ENCODE measurements at places on chromosomes 7 and 10.

DNA sequence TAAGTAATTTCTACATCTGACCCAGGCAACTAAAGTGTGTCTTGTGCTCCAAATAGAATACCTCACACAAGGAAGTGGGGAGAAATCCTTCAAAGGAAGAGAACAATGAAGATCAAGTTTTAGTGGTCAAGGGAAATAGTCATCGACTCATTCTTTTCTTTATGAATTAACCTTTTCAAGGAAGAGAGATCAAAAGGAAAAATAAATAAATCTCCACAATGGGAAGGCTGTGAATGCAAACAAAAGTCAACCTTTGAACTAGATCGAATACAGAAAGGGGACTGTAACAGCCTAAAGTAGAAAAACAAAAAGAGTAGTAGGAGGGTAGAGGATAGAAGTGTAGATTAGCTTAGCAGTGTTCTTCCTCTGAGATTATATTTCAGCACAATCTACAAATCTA, 274.6 kb upstream of the COBL start:
- DNase-seq, result no peak

DNA sequence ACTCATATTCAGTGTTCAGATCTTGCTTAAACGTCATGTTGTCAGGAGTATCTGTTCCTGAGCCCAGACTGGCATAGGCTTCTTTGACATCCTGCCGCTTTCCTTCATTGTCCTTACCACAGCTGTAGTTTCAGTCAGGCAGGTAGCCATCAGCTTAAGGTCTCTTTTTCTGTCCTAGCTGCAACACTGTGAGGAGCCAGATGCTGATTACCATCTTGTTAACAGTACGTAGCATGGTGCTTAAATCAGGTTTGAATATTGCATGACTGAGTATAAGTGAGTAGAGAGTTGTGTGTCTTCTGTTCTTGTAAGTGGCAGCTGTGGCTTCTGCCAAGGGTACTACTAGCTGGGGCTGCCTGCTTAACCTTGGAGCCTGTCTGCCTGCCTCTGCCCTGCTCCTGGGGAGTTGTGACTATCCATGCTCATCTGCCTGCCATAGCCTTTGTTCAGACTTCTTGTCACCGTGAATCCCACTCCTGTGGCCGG, 92.6 kb downstream of the MAPK8 start:
- DNase-seq, result no peak

- no peak for DNase-seq
Observed at GRCh38 chr7:7521259-7521658, 14.4 kb downstream of the COL28A1 start.

DNA sequence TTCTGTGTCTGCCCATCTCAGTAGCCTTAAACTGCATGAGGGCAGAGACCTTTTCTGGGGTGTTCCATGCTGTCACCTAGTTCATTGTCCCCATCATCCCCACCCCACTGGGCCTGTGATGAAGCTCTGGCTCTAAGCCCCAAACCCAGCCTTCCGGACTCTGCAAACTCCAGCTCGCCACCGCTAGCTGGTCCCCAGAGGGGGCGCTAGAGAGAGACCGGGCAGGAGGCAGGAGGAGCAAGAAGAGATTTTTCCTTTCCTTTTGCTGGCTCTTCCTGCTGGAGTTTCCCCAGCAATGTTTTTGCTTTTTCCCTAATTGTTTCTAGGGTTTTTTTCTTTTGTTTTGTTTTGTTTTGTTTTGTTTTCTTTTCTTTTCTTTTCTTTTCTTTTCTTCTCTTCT, 234.4 kb downstream of the TEX36 start:
- DNase-seq, result peak; percentile 17

DNA sequence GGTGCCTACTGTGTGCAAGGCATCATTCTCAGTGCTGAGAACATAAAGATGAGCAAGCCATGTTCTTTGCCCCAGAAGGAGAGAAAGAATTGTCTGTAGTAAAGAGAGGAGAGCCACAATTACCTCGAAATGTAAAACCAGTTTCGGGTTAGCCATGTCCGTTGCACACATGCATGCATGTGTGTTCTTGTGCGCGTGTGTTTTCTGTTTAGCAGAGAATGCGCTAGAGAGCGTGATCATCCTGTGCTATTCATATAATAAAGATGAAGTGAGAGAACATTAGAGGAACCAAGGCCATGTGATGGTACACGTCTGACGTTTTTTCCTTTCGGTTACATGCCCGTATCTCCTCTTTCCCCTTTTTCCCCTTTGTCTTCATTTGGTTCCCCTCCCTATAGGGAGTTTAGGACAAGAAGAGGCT, 158.2 kb downstream of the CELF2 start:
- no peak for DNase-seq

DNA sequence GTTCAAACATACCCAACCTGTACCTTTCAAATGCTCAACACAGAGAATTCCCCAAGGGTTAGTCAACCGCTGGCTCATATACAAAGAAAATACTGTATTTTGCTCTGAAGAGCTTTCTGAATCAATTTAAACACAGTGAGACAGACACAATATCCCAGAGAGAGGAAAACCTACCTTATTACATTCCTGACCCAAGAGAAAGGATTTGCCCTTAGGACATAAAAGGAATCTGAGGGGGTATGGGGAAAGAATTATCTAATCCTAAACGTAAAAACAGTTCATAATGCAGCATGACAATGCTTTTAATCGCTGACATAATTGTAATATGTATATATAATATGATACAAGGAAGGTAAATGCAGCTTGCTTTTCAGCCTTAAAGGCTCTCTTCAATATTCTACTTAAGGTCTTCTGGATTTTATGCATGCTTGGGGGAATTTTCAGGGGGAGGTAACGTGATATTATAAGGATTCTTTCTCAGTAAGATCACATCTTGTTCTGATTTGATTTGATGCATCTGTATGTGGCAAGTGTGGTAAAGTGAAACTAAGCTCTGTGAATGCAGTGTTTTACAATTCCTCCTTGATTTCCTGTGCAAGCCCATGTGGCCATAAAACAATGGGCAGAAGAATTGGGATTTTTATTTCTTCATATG, 240.5 kb downstream of the GLI3 start:
- peak; percentile 73 for DNase-seq

GRCh38 chr10:125283191-125283835, 123.0 kb upstream of the CTBP2 start:
- no peak for DNase-seq

- no peak for DNase-seq
Observed at GRCh38 chr10:132264306-132264950, 43.3 kb downstream of the STK32C start.

GRCh38 chr10:5125315-5126044, 31.3 kb downstream of the AKR1C3 start:
- no peak for DNase-seq

- no peak for DNase-seq
Observed at GRCh38 chr10:52357971-52358370, 43.9 kb downstream of the DKK1 start.

DNA sequence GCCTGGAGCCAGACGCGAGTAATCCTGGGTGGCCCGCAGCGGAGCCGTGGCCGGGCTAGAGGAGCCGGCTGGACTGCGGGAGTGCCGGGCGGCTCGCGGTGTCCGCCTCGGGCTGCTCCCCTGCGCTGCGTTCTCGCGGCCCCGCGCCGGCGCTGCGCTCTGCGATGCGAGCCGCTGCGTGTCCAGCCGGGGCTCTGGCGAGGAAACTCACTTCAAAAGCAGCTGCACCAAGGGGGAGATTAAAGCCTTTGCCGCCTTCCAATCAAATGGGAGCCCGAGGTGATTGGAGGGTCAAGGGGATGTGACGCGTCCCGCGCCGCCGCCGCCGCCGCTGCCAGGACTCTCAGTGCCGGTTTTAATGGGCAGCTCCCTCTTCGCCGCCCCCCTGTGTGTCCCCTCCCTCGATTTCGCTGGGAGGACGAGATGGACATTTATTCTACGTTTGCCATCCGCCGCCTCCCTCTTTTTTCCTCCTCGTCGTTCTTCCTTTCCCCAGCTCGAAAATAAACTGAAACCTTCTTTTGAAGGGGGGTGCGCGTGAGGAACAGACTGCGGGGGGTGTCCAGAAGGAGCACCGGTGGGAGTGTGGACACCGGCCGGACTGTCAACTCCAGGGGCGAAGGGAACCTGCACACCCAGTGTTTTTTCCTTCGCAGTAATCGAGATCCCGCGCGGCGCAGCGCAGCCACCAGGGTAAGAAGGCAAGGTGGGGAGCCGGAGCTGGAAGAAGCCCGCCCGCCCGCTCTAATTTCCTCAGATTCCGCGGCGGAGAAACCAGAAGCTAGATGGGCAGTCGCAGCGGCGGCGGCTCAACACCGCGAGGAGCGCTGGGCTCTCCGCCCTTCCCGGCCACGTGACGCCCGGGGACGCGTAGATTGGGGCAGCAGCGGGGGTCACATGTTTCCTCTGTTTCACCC, at the start of gene ZNF503:
TSS of gene ZNF503 (minus strand) at position 196 of the 917 bp plus-strand sequence. CDS start 345 bp downstream, outside the sequence.
- DNase-seq, result peak; percentile 97

- DNase-seq, result no peak
Observed at GRCh38 chr10:123375738-123376137, 221.5 kb downstream of the BUB3 start.

- peak; percentile 97 for DNase-seq
Observed at GRCh38 chr7:93043385-93043985, 74.3 kb downstream of the SAMD9 start.

DNA sequence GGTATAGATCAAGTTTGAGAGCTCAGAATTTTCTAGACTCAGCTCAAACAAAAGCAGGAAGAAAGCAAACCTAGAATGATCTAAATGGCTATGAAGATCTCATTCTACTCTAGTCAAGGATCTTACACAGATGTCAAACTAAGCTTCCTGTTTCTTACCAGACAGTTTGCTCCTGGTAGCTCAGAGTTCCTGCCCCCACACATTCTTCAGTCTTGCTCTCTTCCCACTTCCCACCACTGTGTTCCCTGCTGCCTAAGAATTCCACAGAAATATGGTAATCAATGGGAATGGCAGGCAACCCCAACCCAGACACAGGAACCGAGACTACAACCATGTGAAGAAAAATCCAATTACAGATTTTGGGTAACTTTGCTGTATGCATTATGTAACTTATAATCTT, 133.4 kb upstream of the PTN start:
- peak; percentile 45 for DNase-seq

GRCh38 chr7:46215987-46216567, 295.0 kb upstream of the IGFBP3 start:
- DNase-seq, result no peak

DNA sequence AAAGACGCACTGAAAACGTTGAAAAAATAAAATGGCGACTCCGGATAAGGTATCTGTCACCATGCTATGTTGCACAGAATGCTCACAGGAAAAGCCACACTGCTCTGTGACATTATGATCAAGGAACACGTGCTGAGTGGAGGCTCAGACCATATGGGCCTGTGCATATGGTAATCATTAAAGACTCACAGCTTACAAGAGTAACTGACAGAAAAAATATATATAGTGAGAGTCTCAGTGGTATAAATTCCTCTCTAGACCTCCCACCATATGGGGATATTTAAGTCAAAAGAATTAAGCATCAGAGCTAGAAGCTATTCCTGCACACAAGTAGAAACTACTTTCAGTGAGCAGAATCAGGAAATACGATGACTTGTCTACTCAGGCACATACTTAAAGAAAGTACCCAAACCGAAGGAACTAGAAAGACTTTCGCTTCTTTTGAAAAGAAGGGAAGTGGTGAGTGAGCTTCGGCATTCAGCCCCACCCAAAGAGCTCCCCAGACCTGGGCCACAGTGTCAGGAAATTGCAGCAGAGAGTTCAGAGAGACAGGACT, 65.1 kb upstream of the MPP7 start:
- DNase-seq, result peak; percentile 20

- DNase-seq, result no peak
Observed at GRCh38 chr10:2278363-2278762, 541.0 kb upstream of the ADARB2 start.

DNA sequence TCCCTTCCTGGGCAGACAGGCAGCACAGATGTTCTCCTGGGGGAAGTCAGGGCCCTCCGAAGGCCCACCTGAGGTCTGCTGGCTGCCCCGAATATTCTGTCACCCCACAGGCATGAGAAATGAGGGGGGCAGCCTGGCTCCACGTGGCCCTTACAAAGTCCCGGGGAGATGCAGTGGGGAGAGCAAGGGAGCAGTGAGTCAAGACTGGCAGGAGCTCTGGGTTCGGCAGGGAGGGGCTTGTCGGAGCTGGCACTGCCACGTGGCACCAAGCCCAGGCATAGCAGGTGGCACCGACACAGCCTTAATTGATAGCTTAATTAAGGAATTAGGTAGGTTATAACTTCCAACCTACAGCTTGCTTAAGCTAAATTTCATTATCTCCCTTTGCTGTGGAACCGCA, 163.9 kb downstream of the USP6NL start:
- no peak for DNase-seq

DNA sequence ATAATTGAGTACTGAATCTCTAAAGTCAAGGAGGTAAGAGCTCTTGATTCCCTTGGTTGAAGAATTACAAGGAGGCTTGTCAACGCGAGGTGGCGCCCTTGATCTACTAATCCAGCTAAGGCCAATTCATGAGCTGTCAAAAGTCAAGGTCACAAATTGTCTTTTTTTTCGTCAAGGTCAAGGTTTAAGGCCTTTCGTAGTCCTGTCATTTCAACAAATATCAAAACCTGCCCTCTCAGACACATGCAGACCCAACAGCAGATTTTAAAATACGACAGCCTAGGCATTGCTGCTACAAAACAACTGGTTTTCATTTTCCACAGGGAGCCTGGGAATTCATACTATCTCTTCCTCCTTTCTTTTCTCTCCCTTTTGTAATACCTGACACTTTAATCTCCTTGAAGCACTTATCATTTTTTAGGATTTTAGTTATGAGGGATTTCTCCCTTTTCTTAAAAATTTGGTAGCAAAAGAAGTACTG, 3.6 kb downstream of the HOXA13 start:
- DNase-seq, result peak; percentile 86

- DNase-seq, result no peak
Observed at GRCh38 chr10:62037890-62038608, 136.6 kb downstream of the ARID5B start.

DNA sequence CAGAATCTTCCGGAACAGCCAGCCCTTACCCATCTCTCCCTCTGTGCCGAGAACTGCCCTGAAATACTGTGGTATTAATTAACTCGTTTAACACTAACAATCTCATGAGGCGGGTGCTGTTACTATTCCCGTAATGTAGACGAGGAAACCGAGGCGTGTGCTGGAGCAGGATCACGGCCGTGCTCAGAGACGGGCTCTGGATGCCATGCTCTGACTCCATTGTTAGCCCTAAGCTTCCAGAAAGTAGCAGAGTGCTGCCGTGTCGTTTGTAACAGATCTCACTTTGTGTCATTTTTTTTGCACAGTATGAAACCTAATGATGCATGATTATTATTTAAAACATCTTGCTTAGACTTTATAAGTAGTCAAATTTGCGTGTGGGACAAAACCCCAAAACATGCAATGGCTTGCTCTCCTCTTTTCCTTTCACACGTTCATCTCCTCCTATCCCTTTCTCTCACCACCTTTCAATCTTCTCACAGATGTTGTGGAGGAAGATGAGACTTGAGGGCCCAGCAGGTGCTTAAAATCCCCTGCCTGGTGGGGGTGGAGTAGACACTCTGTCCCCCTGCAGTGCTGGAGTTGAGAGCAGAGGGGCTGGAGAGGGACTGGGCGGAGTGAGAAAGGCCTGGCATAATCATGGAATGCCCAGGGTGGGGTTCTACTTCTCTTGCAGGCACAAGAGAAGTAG, 482 bp upstream of the ACTR3C start:
- no peak for DNase-seq

GRCh38 chr10:108204528-108205305, 1040.2 kb upstream of the SORCS1 start:
- peak; percentile 10 for DNase-seq

- DNase-seq, result no peak
Observed at GRCh38 chr7:52920977-52921376, 114.5 kb upstream of the POM121L12 start.

- DNase-seq, result no peak
Observed at GRCh38 chr7:96041171-96041570, 268.8 kb downstream of the DYNC1I1 start.

Measured in EL (cell line).